ENCODE measurements at places on chromosomes 16 and 17.

DNA sequence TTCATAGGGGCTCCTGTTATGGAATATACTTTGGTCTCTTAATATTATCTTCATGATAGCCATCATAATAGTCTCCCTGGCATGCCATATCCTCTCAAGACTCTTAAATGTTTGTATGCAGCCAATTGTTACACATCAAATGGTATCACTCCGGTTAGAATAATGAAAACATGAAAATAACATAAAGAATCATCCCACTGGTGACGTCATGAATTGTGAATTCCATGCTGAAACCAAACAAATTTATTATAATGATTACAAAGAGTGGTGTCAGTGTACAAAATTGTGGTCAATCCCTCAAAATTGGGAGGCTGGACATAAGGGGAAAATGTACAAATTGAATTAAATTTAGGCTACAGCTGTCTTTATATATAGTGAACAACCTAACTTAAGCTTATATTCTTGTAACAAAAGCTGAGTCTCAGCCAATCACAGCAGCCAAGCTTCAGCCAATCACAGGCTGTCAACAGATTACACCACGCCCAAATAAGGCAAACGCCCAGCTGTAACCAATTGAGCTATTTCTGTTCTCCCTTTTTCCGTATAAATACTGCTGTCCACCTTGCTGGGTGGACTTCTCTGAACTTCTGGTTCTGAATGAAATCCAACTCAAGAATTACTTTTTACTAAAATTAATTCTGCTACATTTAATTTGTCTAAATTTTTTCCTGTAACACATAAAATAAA is 156.1 kb downstream of the CHD9NB start:
- DNase-seq, result no peak

GRCh38 chr16:21646721-21647561 is 5.5 kb downstream of the IGSF6 start:
- peak; percentile 55 for DNase-seq

- DNase-seq, result no peak
Measured at GRCh38 chr16:74309789-74310781, 13.5 kb downstream of the PSMD7 start.

DNA sequence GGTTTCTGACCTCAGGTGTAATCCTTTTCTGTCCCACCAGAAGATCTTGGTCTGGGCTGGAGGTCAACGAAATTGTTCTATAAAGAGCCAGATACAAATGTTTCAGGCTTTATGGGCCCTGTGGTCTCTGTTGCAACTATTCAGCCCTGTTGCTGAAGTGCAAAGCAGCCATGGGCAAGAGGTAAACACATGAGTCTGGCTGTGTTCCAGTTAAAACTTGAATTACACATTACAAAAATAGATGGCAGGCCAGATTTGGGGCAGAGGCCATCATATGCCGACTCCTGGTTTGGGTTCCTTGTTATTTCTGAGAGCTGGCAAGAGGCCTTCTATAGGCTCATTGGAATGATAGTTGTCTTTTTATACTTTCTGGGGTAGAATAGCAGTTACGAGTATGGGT is 114.4 kb downstream of the SDR42E1 start:
- no peak for DNase-seq

DNA sequence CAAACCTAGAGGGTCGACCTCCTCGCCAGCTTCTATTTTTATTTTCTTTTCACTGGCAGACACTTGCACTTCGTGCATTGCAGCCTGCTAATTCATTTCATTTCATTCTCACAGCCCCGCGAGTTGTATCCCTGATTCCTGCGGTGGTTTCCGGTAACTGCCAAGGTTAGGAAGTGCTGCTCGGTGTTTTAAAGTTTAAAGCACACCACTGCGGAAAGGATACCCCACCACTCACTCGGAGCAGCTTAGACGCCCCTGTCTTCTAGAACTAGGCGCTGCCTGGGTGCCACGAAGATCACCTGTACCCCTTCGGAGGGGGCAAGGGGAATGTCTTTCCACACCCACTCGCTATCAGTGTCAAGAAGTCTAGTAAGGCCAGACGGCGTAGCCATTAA is 509 bp downstream of the CNEP1R1 start:
- peak; percentile 16 for DNase-seq
